Panc1 (cell line): ENCODE measurements at places on chromosomes 6 and 20.

GRCh38 chr20:25273046-25273445, 25.2 kb downstream of the PYGB start:
- DNase-seq: no peak

GRCh38 chr6:158639056-158639455, 5.5 kb downstream of the DYNLT1 start:
- no peak for DNase-seq

DNA sequence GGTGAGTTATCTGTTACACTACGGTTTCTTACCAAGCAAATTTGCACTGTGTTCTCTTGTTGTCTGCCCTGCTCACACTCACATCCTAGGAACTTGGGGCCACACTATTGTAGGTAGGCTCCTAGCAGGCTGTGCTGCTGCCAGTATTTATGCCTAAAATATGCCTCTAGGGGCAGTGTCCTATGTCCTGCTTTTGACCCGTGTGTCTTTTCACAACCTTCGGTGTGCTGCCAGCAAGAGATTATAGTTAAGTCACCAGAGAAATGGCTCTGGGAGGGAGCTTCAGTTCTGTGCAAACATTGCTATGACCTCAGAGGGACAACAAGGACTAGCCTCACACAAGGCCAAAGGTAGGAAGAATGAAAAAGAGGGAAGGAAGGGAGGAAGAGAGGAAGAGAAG, 8.9 kb upstream of the TAAR5 start:
- DNase-seq: no peak

DNA sequence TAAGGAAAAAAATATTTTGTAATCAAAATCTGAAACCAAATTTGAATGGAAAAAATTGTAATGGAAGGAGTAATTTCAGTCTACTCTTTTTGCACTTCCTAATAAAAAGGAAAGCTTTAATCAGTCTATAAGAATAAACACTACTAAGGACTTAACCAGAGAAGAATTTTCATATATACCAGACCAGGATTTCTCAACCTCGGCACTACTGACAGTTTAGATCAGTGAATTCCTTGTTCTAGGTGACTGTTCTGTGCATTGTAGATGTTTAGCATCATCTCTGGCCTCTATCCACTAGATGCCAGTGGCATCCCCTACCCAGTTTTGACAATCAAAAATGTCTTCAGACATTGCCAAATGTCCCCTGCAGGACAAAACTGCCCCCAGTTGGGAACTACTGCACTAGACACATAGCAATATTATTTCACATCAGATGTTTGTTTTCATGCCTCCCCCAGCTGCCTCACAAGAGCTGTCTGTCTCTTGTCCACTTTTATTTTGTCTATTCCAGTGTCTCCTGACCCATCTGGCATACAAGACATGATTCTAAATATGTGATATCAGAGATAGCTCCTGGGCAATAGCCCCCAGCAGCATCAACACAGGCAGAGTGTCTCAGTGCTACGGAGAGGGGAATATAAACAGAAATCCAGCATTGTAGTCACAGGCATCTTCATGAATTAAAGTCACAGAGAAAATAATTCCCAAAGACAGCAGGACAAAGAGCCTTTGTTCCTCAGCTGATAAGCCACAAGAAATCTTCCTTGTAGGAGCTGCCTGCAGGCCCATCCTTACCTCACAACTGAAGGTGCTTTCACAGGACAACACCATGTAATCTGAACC, 27.0 kb downstream of the DNAAF9 start:
- no peak for DNase-seq

DNA sequence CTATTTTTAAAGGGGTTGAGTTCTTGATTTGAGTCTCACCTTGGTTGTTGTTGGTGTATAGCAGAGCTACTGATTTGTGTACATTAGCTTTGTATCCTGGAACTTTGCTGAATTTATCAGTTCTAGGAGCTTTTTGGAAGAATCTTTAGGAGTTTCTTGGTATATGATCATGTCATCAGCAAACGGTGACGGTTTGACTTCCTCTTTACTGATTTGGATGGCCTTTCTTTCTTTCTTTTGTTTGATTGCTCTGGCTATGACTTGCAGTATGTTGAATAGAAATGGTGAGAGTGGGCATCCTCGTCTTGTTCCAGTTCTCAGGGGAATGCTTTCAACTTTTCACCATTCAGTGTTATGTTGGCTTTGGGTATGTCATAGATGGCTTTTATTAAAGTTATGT, 64.0 kb downstream of the CDYL start:
- DNase-seq: no peak

DNA sequence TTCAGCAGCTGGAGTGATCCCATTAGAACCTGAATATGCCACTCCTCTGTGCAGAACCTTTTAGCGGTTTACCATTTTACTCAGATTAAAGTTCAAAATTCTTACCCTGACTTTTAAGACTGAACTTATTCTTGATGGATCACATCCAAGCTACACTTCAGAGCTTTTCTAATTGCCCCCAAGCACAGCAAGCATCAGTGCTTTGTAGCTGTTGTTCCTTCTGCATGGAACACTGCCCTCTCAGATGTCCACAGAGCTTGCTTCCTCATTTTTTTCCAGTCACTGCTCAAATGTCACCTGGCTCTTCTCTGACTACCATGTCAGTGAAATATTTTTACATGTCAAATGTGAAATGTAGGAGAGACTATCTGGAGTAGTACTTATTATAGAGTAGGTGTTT, 1.6 kb upstream of the SLC35B3 start:
- no peak for DNase-seq

GRCh38 chr6:100464903-100465700, at the start of gene SIM1:
TSS of gene SIM1 (minus strand) at chr6:100464921. CDS start at chr6:100463468, 1,453 bp downstream.
- no peak for DNase-seq
